Adipocyte (in vitro differentiated cells): ENCODE measurements at places on chromosomes 3 and 15.

DNA sequence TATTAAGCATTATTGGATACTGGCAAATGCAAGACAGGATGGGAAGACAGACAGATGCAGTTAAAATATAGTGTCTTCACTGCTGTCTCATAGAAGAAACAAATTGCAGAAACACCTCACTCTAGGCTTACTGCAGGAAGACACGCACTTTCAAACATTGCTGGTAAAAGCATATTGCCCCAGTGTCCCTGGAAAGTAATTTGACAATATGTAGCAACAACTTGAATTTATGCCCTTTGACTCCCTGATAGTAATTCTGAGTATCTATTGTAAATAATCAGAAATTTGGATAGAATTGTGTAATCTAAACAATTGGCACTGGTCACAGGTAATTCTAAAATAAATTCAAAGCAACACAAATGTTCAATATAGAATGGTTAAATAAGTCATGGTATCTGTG is 62.0 kb downstream of the MSL2 start:
- no peak for DNase-seq

GRCh38 chr3:117630885-117631284 is 921.3 kb downstream of the TUSC7 start:
- peak; percentile 20 for DNase-seq

GRCh38 chr3:165545059-165545458 is 292.2 kb downstream of the BCHE start:
- DNase-seq: no peak

DNA sequence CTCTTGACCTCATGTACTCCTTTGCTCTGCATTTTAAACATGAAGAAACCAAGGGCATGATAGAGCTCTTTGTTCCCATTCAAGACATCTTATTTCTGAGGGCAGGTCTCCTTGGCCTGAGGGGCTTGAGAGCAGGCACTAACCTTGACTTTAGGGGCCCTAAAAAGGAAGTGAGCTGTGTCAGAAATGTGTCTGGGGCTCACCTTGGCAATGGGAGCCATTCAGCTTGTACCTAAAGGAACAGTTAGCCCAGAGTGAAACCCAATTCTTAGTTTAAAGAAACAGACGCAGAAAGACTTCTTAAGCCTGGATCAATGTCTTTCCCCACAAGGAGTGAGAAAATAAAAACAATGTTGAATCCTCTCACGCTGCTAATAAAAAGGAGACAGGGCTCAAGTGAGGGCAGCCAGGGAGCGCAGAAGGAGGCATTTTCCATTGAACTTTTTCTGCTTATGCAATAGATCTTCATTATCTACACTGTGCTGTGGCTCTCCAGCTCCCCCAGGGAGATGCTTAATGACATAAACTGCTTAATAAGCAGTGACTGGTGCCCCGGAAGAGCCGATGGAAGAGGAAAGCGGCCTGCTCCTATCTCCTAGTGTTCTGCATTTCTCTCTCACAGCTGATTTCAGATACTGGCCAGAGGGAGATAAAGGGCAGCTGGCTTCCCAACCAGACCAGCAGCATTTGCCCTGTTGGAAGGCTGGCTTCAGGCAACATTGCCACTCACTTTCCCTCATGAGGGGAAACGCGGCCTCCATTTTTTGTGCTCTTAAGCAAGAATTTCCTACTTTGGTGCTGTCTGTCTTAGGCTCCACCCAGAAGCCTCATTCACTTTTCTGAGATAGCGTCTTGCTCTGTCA is 152.0 kb downstream of the OPA1 start:
- no peak for DNase-seq

DNA sequence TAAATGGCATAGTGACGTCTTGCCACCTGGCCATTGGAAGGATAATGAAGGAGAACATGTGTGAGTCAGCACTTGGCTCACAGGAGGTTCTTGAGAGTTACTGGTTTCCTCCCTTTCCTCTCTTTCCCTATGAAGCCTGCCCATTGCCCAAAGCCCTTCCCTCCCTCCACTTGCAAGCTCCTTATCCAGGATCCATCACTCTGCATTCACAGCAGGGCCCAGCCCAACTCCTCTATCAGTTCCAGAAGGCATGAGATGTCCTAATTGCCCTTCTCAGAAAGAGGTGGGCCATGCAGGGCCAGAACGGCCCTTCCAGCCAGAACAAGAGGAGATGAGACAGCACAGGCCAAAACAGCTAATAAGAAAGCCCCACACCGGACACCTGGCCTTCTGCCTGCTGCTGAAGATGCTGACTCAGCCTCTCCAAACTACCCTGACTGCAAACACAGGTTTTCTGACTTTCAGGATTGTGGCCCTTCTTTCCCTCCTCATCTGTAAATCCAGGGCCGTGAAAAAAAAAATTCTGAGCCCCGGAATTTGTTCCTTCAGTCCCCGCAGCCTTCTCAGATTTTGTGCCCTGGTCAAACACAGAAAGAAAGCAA is 29.7 kb downstream of the HAPLN3 start:
- no peak for DNase-seq

DNA sequence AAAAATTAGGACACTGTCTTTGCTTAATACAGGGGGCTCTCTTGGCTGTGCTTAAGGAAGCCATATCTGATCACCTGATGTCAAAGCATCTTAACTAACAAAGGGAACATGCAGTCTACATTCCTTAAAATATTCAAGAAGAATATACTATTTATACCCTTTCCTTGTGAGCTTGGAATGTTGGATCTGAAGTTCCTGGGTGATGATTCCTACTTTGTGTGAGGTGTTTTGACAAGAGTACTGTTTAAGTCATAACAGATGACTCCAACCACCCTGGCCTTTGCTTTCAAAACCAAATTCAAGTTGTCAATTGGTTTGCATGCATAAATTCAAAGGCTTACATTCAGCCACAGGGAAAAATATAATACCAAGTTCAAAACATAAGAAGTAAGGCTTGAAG is 862.7 kb upstream of the SEMA6D start:
- no peak for DNase-seq

DNA sequence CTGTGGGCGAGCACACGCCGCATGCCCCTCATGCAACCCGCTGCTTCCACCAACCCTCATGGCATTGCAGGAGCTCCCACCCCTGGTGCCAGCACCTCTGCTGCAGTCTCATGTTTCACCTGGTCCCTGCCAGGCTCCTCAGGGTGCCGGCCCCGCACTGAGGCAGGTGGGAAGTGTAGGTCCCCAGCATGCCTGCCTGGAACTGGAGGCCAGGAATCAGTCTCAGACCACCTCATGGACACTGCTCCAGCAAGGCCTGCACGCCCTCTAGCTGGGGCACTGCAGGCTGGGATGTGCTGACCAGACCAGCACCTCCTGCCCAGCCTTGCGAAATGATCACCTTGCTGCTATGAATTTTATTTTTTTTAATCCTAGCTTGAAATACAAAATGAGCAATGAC is 39.1 kb downstream of the OCA2 start:
- no peak for DNase-seq

DNA sequence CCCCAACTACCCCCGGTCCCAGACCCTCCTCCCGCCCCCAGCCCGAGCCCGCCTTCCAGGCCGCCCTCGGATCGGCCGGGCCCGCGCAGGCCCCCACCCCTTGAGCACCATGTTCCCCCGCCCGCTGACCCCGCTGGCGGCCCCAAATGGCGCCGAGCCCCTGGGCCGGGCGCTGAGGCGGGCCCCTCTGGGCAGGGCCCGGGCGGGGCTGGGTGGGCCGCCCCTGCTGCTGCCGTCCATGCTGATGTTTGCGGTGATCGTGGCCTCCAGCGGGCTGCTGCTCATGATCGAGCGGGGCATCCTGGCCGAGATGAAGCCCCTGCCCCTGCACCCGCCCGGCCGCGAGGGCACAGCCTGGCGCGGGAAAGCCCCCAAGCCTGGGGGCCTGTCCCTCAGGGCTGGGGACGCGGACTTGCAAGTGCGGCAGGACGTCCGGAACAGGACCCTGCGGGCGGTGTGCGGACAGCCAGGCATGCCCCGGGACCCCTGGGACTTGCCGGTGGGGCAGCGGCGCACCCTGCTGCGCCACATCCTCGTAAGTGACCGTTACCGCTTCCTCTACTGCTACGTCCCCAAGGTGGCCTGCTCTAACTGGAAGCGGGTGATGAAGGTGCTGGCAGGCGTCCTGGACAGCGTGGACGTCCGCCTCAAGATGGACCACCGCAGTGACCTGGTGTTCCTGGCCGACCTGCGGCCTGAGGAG is 472 bp downstream of the CHST14 start:
- peak; percentile 58 for DNase-seq

GRCh38 chr15:31300981-31301672 is 25.5 kb upstream of the KLF13 start:
- no peak for DNase-seq

DNA sequence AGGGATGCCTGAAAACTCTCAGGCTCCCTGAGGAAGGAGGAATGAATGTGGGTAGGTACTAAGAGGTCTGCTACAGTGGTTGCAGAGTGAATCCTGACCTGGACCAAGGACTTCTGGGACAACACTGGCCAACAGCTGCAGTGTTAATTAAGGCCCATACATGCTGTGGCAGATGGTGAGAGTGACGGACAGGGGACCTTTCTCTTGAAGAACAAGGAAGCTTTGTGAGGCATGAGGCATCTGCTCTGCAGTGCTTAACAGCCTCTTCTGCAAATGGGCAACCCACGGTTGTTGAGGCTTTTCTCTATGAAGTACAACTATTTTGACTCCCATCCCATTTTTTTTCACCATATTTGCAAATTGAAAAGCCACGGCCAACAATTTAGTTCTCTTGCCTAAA is 26.6 kb upstream of the ACAN start:
- DNase-seq: no peak

DNA sequence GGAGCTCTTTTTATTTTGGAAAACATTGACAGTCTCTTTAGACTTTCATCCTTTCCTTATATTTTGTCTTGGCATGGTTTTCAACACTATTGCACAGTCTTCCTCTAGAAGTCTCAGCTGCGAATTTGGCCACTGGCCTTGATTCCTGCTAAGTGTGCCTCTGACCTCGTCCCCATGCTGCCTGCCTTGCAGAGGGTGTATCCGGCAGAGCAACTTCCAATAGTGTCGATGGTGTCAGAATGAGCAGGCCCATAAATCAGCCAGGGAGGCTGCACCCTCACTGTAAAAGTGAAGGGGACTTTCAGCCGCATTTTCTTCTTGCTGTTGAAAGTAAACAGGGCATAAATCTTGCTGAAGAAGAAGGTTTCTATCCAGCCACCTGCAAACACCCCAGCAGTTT is 336.7 kb upstream of the TRIM42 start:
- DNase-seq: no peak

- DNase-seq: peak; percentile 63
Measured at GRCh38 chr3:192869131-192870031, 48.3 kb downstream of the MB21D2 start.

DNA sequence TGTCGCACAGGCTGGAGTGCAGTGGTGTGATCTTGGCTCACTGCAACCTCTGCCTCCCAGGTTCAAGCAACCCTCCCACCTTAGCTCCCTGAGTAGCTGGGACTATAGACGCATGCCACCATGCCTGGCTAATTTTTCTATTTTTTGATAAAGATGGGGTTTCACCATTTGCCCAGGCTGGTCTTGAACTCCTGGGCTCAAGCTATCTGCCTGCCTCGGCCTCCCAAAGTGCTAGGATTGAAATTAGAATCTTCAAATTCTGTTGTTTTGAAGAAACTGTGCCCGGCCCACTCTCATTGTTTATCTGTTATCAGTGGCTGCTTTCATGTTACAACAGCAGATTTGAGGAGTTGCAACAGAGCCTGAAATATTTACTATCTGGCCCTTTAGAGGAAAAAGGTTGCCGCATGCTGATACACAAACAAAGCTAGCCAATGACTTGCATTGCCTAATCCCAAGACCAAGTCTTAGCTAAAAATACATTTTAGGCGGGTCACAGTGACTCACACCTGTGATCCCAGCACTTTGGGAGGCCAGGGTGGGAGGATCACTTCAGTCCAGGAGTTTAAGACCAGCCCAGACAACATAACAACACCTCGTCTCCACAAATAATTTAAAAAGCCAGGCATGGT is 43.2 kb upstream of the PPP4R2 start:
- no peak for DNase-seq

DNA sequence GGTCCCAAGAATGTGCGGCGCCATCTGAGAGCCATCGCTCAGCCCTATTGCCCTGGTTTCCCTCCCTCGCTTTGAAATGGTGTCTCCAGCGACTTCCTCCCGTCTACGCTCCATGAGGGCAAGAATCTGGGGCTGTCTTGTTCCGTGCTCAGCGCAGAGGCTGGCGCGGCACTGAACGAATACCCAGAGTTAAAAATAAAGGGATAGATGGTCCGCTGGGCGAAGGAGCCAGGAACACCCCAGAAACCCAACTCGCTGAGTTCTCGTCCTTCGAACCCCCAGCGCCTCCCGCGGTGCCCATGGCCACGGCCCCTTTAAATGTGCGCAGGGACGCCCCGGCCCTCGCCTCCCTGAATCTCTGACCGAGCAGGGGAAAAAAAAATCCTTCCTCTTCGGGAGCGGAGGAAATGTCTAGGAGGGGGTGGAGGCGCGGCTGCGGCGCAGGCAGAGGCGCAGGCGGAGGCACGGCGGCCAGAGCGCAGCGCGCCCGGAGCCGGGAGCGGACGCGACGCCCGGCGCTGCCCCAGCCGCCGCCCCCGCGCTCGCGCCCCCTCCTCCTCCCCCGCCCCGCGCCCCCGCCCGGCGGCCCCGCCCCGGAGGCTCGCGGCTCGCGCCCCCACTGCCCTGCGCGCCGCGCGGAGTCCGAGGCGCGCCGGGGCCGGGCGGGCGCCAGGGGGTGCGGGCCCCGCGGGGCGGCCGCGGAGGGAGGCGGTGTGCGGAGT is 8.5 kb upstream of the FGD5 start:
- no peak for DNase-seq

DNA sequence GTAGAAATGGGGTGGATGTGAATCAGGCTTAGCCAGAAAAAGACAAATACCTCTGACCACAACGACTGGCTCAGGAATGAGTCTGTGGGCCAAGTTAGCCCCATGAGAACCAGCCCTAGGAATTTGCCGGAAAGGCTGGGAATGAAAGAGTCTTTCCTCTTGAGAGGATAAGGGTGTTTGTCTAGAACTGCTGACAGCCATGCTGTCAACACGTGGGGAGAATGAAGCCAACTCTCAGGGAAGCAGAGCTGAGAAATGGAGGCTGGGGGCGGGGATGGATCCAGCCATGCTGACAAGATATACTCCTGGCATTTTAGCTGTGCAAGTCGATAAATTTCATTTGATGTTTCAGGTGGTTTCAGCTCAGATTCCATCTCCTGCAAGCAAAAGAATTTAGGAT is 10.6 kb upstream of the SLC6A1 start:
- DNase-seq: no peak

GRCh38 chr3:154872696-154873095 is 207.4 kb upstream of the MME start:
- DNase-seq: no peak

GRCh38 chr3:14283813-14284438 is 105.3 kb downstream of the LSM3 start:
- no peak for DNase-seq

- DNase-seq: peak; percentile 5
Measured at GRCh38 chr3:25897019-25897418, 107.1 kb downstream of the OXSM start.

DNA sequence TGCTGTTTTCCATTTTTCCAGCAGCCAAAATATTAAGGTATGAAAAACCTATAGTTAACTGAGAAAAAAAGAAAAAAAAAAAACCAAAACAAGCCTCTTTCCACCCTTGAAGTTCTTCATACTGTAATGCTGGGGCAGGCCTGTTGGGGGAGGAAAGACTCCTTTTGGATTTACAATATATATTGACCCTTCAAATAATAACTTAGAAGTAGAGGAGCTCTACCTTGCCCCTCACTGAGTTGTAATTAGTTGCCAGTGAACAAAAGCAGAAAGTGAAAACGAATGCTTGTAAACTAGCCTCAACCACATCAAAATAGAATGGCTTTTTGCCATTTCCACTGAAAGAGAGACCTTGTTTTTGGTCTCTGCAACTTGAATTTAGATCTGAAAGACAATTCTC is 326.6 kb downstream of the NR2F2 start:
- no peak for DNase-seq
